ENCODE measurements at places on chromosomes 16 and 17.

- DNase-seq = no peak
Measured at GRCh38 chr16:85452364-85453193, 160.5 kb upstream of the GSE1 start.

DNA sequence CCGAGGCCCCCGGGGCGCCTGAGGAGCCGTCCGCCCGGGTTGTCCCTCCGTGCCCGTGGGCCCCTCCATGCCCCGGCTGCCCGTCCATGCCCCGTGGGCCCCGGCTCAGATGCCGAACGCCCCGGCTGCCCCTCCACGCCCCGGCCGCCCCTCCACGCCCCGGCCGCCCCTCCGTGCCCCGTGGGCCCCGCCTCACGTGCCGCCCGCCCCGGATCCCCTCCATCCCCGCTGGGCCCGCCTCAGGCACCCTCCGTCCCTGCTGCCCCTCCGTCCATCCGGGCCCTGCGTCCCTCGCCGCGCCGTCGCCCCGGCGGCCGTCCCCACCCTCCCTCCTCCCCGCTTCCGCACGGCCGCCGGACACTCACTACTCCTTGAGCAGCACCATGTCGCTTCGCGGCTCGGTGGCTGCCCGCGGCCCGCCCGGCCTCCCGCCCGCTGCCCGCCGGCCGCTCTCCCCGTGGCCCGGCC lies 382 bp downstream of the PITPNA start:
- DNase-seq = no peak

DNA sequence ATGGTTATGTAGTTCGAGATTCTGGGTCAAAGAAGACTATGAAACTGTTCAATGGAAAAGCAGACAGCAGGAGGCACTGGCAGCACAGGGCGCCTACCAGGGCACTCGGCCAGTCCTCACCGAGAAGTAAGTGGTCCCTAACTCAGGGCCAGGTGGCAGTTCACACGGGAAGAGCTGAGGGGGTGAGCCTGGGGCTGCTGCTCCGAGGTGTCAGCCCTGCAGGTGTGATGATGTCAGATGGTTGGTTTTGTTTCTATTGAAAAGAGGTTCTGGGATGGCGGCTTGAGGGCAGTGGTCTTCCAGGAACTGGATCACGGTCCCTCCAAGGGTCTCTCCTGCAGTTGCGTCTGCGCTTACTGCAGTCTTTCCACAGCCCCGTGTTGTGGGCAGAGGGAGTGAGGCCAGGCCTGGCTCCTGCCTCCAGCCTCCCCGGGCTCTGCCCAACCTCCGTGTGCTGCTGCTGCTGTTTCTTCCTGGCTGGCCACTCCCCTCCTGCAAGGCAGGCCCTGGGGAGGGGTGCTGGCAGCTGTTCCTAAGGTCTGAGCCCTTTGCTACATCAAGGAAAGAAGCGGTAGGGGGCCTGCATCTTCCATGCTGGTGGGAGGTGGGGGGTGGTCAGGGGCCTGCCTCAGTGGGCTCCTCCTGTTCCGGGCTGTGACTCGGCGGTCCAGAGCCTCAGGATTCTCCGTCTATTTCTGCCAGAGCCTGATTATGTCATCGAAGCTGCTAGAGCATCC lies 22.6 kb downstream of the RNF213 start:
- no peak for DNase-seq

DNA sequence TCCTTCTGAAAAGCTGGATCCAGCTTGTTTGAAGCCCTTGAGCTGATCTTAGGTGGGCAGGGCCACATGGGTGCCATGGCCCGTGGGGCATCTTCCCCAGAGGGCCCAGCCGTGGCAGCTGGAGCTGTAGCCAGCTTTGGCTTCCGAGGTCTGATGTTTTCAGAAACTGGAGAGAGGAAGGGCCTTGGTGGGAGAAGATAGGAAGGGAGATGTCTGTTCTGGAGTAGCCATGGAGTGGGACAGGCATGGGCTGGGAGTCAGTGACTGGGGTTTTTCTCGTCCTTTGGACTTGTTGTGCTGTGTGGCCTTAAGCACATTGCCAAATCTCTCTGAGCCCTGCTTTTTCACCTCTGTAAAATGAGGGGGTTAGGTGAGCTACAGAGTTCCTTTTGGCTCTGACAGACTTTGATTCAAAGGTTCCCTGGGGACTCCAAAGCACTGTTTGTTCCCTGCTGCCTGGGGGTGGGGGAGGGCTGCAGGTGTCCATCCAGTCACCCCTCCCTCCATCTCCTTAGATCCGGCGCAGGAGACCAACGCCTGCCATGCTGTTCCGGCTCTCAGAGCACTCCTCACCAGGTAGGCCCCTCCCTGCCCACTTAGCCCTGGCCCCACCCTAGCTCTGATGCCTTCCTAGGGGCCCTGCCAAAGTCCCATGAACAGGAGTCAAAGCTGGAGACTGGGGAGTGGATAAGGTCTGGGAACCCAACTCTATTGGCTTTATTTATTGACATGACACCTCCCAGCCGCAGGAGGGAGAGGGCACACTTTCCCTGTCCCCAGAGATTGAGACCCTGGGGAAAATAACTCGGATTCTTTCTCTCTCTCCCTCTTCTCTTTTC lies 2.1 kb downstream of the PPP1R1B start:
- no peak for DNase-seq

- no peak for DNase-seq
Measured at GRCh38 chr16:67186550-67186950, 2.8 kb upstream of the MATCAP1 start.

DNA sequence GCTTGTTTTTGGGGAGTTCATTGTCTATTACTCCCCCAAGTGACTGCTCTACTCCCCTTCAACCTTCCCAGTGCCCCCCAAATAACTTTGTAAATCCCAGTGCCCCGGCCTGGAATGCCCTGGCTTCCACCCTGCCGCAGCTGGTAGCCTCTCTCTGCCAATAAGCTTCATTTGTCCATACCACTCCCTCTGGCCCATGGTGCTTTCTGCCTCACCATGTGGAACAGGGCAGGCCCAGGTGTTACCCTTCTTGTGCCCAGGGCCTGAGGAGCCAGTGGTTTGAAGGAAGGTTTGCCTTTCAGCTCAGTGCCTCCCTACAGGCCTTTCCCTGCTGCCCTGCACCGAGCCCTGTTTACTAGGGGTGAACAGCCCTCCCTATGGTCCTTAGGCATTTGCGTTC lies 134.2 kb downstream of the AATF start:
- no peak for DNase-seq

DNA sequence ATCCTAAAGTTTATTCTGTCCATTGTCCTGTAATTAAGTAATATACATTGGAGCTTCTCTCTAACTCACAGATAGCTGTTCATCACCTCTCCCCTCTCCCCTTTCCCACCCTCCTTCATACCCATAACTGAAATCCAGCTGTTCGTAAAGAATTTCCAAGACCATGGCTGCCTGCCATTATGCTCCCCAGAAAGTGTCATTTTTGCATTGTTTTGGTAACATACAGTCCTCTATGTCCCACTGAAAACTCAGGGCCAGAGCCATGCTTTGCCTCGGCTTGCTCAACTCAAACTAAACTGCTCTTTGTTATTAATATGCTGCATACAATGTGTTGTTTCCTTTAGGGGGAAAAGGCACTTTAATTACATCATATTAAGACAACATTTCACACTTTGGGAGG lies 132.0 kb downstream of the MRTFB start:
- no peak for DNase-seq

DNA sequence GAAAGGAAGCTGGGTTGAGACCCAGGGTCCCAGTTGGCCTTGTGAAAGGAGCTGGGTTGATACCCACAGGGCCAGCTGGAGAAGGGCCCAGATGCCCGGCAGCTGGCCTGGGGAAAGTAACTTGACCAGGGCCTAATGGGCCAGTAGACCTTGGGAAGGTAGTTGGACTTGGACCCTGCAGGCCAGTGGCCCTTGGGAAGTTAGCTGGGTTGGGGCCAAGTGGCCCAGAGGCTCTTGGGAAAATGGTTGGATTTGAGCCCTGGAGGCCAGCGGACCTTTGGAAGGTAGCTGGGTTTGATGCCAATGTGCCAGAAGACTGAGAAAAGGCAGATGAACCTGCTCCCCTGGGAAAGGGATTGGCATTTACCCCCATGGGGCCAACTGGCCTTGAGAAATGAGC lies 13.4 kb downstream of the CHTF8 start:
- DNase-seq = no peak

DNA sequence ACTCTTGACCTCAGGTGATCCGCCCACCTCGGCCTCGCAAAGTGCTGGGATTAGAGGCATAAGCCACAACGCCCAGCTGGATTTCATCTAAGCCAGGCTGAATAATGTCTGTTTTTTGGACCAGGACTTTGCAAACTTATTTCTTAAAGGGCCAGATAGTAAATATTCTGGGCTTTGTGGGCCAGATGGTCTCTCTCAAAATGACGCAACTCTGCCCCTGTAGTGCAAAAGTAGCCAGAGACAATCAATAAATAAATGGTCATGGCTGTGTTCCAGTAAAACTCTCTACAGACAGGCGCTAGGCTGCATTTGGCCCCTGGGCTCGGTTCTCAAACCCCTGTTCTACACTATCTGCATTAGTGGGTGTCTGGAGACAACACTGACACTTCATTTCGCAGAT lies 121.9 kb upstream of the CDH13 start:
- DNase-seq = no peak

GRCh38 chr17:18961634-18962493 lies 9.9 kb downstream of the SLC5A10 start:
- no peak for DNase-seq

- no peak for DNase-seq
Measured at GRCh38 chr16:49928176-49929041, 72.5 kb upstream of the ZNF423 start.

DNA sequence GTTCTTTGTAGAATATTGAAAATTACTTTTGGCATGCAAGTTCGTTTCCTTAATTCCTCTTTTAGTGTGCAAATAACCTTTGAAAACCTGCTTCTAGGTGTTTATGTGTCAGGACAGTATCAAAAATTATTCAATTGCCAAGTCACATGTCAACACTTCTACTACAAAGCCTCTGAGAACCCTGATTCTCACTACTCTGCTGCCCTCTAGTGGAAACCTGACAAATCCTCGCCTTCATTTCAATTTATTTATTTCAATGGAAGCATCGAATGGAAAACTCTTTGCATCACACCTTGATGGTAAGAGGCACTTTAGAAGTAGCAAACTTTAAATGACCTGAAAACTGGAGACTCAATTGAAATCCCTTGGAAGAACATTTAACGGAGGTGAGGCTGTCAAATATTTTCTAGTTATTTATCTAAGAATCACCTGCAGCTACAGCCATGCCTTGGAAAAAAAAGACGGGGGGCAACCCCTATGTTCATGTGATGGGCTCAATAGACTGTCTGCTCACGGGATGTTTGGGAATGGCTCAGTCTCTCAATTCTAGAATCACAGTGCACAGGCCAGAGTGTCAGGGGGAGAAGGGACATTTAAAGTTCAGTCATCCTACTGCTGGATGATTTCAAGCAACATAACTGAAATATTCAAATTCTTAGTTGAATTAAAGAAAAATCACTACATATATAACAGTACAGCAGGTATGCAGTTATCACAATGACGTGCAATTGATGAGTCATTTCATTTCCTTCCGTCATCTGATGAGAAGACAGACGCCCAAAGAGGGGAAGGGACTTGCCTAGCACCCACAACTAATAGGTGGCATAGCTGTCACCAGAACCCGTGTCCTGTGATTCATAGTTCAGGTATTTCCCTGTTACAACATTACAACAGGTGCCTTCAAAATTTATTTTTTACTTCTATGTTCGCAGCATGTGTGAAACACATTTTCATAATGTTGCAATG lies 563.9 kb downstream of the TOX3 start:
- DNase-seq = peak; percentile 21

GRCh38 chr17:81345228-81346089 lies 49.8 kb upstream of the BAHCC1 start:
- peak; percentile 81 for DNase-seq

GRCh38 chr16:9082422-9082821 lies 9.0 kb upstream of the HAPSTR1 start:
- DNase-seq = no peak

- DNase-seq = no peak
Measured at GRCh38 chr16:25431472-25431871, 173.8 kb upstream of the ZKSCAN2 start.

DNA sequence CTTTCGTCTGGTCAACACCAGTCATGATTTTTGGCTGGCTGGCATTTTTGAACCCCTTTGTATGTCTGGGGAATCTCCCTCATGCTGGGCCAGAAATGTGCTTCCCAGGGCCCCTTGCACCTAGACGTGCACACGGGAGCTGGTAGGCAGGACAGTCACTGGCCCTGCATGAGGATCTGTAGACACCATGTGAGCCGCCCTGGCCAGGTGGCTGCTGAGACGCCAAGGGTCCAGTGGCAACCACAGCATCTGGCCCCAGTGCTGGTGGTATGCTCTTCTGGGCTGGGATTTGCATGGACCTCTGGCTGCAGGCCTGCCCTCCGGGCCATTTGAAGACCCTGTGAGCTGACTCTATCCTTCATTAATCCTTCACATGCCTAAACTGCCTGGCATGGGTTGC lies 67.5 kb downstream of the NT5M start:
- DNase-seq = no peak

DNA sequence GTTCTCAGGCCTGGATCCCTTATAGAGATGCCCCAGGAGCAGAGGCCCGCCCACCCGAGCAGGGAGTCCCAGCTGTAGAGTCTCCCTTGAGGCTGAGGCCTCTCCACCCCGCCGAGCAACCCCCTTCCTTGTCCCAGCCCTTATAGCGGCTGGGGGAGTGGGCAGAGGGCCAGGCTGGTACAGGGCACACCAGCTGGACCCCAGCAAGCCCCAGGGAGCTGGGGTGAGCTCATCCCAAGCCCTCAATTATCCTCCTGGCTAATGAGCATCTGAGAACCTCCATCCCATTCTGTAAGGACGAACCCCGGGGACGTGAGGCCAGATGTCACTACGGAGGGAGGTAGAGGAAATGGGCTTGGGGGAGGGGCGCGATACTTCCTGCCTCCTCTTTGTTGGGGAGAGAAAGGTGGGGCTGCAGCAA lies 3.2 kb upstream of the SNN start:
- peak; percentile 24 for DNase-seq

DNA sequence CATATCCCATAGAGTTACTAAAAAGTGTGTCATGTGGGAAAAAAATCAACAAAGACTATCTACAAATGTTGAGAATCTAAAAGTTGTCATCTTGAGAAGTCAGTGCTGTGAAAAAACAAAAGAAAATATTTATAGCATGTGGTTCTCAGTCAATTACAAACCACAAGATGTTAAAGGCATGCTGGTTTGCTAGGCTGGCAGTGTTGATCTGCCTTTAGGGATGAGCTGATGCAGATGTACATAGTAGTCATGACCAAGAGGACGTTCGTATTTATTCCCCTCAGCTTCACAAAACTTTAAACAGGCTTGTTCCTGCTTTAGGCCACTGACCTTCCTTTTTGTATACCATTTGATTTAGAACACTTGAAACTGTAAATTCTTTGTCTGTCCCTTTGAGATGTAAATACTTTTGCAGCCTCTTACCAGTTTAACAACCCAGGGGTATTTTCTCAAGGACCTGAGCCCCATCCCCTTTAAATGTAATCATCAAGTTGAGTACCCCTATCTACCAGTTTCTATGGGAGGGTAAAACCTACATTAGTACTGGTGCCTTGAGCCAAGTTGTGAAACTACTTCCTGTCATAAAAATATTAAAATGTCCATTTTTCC lies 446.6 kb downstream of the KCNJ18 start:
- DNase-seq = no peak

- no peak for DNase-seq
Measured at GRCh38 chr16:80054647-80055046, 454.1 kb upstream of the MAF start.

GRCh38 chr17:37717627-37718323 lies 27.1 kb downstream of the HNF1B start:
- no peak for DNase-seq

- no peak for DNase-seq
Measured at GRCh38 chr16:78446992-78447563, 347.6 kb downstream of the WWOX start.

All from NCI-H446 treated with DMSO at 0.1 percent for 48 hours (cell line).